ENCODE measurements at places on chromosomes 5 and 9.

GRCh38 chr9:19074836-19075235 is 25.6 kb downstream of the RRAGA start:
- DNase-seq = no peak

DNA sequence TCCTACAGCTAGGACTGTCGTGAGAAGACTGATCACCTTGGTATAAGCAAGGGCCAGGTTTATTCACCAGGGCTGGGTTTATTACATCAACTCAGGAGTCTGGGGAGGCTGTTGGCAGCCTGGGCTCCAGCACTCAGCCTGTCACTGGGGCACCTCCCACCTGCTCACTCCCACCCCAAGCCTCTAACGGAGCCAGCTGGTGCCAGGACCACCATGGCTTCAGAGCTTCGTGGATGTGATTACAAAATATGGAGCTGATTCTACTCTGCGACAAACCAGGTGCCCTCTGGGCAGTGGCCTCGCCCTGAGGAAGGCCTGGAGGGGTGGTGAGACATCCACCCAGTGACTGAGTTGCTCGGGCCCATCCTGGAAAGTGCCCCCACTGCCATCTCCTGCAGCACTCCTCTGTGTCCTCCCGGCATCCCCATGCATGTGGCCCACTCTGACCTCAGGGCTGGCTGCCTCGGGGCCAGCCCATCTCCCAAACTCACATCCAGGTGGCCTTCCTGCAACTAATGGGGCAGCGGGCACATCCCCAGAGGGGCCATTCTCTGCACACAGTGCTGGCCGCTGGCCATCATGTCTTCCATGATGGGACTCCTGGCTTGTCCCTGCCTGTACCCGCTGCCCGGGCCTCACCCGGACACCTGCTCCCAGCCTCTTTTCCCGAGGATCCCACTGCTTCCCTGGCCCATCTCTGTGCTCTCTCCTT is 49.6 kb downstream of the SECISBP2 start:
- DNase-seq = no peak

DNA sequence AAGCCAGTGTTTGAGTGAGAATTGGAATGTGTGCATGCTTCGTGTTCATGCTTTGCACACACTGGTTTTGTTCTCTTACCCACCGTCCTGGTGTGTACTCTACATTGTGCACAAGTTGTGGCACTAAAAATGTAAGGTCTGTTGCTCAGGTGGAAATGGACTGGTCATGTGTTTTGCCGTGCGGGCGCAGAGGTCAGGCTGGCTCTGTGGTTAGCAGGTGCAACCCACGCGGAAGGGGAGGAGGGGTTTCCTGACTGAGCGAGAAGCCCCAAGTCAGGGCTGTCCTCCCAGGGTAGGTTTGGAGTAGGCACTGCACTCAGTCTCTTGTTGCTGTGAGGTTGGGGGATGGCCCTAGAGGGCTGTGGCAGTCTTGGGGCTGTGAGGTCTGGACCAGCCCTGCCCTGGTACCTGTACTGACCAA is 86.6 kb downstream of the EHMT1 start:
- DNase-seq = no peak

- no peak for DNase-seq
Observed at GRCh38 chr5:180353980-180354452, 880 bp upstream of the GFPT2 start.

GRCh38 chr5:171623551-171624097 is 162.0 kb upstream of the SMIM23 start:
- peak; percentile 30 for DNase-seq

GRCh38 chr5:1538741-1539392 is 15.1 kb upstream of the LPCAT1 start:
- DNase-seq = peak; percentile 26

- no peak for DNase-seq
Observed at GRCh38 chr9:87336914-87337333, 160.7 kb upstream of the DAPK1 start.

DNA sequence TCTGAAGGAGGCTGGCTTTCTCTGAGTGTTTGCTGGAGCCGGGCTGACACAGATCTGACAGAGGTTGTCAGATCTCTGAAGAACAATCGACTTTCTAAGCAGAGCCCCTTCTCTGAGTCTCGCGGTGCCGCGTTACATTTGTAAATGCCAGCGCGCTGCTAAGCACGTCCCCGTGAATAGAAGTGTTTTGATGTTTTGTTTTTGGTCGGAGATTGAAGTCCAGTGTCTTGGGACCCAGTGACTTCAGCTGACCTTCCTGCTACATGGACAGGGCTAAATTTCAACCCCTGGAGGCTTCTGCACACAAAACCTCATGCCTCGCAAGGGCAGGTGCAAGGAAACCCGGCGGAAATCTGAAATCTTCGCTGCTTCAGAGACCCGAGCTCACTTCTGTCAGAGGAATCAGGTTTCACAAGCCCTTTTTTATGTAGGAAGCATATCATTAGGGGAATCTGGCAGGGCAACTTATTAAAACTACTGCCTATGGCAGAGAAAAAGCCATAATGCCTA is 27.2 kb downstream of the NEUROG1 start:
- DNase-seq = no peak

GRCh38 chr5:132067451-132067850 is 6.1 kb upstream of the CSF2 start:
- no peak for DNase-seq

GRCh38 chr5:175457466-175457865 is 13.5 kb upstream of the DRD1 start:
- no peak for DNase-seq

DNA sequence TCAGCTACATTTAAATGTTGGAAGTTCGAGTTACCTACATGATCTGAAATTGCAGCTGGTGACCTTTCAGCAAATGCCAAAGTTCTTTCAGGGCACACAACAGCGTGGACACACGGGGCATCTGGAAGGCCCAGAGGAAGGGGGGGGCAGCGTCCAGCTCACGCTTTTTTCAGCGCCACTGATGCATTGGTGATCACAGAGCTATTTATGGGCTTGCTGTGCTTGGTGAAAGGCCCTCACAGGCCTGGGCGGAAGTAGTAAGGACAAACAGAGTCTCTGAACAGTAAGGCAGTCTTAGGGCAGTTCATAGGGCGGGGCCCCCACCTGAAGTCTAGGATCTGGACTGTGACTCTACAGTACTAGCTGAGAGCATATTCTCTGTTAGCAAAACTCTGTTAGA is 6.6 kb upstream of the FBP2 start:
- DNase-seq = no peak

- no peak for DNase-seq
Observed at GRCh38 chr9:114501796-114502682, 3.2 kb downstream of the WHRN start.
